ENCODE measurements at places on chromosomes 5 and 9.

DNA sequence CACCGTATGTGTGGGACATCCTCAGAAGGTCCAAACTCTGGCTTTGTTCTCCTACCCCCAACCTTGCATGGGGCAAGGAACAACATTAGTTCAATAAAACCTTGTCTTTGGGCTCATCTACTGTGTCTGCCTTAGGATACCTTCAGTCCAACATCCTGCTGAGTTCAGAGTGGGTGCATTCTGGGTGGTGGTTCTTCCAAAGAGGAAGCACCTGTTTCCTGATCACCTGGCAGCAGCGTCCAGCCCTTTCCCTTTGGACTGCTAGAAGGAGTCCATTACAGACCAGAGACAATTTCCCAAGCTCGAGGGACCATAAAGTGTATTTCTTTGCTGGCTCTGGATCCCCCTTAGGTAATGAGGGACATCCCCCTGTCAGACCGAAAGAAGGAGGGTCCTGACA, 154.1 kb downstream of the SEMA6A start:
- no peak for DNase-seq

DNA sequence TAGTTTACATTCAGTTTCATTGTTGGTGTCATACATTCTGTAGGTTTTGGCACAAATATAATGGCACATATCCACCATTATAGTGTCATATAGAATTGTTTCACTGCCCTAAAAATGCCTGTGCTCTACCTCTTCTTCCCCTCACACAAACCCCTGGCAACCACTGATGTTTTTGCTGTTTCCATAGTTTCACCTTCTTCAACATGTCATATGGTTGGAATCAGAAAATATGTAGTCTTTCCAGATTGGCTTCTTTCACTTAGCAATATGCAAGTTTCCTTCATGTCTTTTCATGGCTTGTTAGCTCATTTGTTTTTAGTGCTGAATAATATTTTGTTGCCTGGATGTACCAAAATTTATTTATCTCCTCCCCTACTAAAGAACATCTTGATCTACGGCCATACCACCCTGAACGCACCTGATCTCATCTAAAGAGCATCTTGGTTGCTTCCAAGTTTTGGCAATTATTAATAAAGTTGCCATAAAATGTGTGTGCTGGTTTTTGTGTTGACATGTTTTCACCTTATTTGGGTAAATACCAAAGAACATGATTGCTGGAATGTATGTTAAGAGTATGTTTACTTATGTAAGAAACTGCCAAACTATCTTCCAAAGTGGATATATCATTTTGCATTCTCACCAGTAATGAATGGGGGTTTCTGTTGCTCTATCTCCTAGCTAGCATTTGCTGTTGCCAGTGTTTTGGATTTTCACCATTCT, 17.0 kb upstream of the CDK20 start:
- DNase-seq: no peak

GRCh38 chr9:74777136-74777879, 110.4 kb downstream of the TRPM6 start:
- DNase-seq: peak; percentile 39

GRCh38 chr5:53594419-53594818, 34.0 kb downstream of the NDUFS4 start:
- DNase-seq: no peak
